ENCODE measurements at places on chromosomes 12 and 14. TPM values are rescaled to one million over a fixed set of nuclear protein-coding genes. Genes with fewer than 3 reads are reported as not detected.
A peak's percentile ranks its signal among the peaks of the same experiment; 100 is the strongest.

The CCDC38 gene
- total RNA-seq, result not detected

GRCh38 chr12:32197421-32197820 is 90.8 kb downstream of the BICD1 start:
- no peak for DNase-seq

DNA sequence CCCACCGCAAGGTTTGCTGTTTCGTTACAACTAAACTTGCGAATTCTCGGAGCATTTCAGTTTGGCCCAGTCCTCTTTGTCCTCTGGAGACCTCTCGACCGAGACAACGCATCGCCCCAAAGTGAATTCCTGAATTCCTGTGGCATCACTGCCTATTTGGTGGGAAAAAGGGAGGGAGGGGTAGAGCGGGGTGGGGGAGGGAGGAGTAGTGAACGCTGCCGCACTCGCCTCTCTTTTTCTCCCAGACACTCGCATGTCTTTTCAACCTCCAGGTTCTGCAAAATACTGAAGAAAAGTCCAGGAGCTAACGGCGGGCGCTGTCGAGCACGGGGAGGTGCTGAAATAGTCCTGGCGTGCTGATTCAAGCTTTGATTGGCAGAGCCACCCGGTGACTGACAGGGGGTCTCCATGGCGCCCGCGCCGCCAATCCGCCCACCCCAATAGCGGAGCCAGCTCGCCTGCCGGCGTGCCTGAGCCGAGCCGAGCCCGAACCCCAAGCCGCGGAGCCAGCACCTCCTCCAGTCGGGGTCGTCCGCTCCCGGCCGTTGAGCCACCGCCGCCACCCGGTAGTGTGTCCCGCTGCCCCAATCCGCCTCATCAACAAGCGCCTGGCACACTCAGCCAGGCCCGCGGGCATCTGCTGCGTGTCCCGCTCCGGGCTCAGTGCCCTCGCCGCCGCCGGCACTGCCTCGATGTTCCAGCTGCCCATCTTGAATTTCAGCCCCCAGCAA is at the start of gene SIX6:
Gene SIX6, plus strand, starts transcription at position 440 of the 731 bp plus-strand sequence. Its CDS starts 253 bp downstream, at position 693.
- no peak for DNase-seq

The PLEKHH1 gene
- total RNA-seq, result 35.6 TPM

DNA sequence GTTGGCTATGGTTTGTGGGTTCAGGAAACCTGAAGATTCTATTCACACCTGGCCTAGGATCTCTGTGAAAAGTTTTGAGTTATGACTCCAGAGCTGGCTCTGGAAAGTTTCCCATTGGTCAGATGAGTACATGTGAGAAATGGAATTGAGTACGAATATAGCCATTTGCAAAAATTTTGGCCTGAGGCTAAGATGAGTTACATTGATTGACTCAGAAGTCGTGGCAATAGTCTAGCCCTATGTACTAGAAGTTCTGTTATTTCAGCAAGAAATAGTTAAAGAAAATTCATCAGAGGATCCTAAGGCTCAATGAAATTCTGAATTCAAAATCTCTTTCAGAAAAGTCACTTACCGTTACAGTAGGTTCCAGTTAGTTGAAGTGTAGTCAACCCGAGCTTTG is 109.9 kb downstream of the PTCSC3 start:
- no peak for DNase-seq

DNA sequence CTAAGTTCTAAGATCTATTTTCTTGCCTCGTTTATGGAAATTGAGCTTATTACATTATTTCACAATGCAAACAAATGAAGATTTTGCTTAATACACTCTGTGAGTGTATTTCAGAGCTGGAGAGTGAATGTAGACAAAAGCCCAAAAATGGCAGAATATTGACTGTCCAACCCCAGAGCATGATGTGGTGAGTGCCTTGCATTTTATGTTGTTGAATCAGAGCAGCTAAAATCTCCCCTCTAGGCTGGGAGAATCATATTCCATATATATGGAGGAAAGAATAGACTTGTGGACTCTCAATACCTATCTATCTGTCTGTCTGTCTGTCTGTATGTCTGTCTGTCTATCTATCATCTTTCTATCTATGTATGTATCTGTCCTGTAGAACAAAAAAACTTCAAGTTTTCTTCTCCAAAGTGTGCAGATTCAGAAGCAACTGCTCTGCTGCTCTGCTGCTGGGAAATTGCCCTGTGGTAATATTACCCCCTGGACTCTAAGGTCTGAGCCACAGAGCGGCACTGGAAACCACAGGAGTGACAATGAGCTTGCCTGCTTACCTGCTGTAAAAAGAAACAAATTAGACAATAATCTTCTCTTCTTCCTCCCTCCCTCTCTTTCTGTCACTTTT is 209.4 kb upstream of the PRICKLE1 start:
- DNase-seq, result no peak

The AICDA gene
- 2.2 TPM for total RNA-seq

The NKX2-1 gene
- total RNA-seq, result 0.26 TPM

DNA sequence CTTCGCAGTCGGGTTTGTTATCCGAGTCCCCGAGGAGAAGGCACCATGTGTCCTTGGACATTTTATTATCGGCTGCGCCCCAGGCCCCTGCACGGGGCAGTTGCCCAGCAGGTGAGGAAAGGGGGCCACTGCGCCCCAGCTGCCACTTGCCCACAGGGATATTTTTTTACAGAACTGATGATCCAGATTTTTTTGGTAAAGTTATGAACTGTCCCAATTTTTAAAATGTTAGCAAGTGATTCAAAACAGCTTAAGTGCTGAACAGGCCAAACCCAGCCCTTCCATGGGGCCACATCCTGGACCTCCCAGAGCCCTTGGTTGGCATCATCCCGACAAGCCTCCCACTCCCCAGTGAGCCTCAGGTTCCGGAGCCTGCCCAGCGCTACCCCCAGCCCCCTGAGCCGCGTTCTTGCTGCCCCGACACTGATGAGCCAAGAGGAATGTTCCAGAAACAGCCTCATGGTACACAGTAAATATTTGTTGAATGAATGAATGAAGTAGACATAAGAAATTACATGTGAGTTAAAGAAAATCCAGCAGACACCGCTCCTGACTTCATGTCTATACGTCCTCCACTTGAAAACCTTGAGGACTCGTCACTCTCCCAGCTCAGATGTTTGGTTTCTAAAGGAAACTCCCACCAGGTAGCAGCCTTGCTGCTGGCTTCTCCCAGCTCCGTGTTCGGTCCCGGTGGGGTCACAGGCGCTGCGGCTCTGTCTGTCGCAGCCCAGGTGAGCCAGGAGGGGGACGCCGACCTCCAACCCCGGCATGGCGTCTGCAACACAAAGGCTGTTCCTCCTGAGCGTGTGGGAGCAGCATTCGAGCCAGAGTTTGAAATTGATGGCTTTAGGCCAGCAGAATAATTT is 88.5 kb downstream of the ADGRD1 start:
- no peak for DNase-seq

DNA sequence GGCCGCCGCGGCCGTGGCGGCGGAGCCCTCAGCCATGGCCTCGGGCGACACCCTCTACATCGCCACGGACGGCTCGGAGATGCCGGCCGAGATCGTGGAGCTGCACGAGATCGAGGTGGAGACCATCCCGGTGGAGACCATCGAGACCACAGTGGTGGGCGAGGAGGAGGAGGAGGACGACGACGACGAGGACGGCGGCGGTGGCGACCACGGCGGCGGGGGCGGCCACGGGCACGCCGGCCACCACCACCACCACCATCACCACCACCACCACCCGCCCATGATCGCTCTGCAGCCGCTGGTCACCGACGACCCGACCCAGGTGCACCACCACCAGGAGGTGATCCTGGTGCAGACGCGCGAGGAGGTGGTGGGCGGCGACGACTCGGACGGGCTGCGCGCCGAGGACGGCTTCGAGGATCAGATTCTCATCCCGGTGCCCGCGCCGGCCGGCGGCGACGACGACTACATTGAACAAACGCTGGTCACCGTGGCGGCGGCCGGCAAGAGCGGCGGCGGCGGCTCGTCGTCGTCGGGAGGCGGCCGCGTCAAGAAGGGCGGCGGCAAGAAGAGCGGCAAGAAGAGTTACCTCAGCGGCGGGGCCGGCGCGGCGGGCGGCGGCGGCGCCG is 381 bp downstream of the YY1 start:
- DNase-seq, result peak; percentile 26

DNA sequence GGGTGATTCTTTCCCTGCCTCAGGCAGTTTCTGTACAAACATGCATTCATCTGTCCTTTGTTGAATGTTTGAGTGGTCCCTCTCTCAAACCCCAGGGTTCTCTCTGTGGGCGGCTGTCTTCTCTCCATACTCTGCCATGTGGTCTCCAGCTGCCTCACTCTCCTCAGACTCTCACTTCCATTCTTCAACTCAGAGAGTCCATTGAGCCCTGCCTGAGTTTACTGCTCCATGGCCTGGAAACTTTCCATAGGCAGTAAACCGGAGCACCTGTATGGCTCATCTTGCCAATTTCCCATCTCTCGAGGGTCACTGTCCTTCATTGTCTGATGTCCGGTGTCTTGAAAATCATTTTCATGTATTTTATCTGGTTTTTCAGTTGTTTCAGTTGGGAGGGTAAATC is 11.3 kb downstream of the C14orf132 start:
- no peak for DNase-seq

The PIANP gene
- total RNA-seq, result 5.0 TPM

The PSME2 gene
- 106 TPM for total RNA-seq

GRCh38 chr12:115322275-115322674 is 638.3 kb upstream of the TBX3 start:
- no peak for DNase-seq

GRCh38 chr12:92722897-92723296 is 20.1 kb downstream of the PLEKHG7 start:
- no peak for DNase-seq

DNA sequence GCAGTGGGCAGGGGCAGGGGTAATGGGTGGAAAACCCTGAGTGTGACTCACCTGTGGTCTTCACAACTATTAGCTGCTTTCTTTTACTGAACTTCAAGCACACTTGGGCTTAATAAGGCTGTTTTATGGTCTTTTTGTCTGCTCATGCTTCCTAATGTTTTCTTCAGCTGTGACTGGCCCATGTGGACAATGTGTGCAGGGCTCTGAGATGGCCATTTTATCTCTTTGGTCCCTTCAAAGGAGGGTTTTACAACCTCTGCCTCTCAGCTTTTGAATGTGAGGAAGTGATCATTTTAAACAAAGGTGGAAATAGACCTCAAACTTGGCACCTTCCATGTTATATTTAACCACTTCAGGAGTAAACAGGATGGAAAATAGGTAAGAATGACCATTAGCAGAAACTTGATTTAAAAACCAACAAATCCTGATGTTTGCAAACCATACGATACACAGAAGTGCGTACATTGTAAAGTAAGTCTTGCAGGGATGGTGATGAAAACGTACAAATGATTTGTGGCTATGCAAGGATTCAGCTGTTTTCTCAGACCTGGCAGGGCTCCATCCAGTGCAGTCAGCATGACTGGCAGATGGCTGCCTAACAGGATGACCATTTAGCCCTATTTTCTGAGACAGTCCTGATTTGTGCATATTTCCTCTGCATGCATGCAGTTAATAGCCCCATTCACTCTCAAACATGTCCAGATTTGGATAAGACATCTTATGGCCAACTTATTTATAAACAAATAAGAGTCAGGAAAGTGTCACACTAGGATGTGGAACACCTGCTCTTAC is 103.2 kb downstream of the SLC38A4 start:
- DNase-seq, result no peak

GRCh38 chr12:112964915-112965314 is 13.4 kb upstream of the OAS2 start:
- no peak for DNase-seq

- DNase-seq, result peak; percentile 81
These were observed 17.0 kb downstream of the RHOF start for GRCh38 chr12:121776190-121777098.

The MYH6 gene
- total RNA-seq, result not detected

DNA sequence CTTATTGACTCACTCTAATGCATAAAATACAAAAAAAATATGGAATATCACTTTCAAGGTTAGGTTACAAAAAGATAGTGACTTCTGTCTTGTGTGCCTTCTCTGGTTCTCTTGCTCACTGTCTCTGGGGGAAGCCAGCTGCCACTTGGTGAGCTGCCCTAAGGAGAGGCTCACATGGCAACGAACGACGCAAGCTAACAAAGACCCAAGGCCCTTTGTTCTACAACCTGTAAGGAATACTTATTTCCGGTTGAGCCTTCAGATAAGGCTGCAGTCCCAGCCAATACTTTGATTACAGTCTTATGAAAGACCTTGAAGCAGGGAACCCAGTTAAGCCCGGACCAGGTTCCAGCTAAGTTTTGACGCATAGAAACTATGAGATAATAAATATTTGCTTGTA is 242.4 kb upstream of the TBX3 start:
- DNase-seq, result no peak

- DNase-seq, result no peak
These were observed 46.5 kb downstream of the FBXO34 start for GRCh38 chr14:55317542-55318306.

The GDF3 gene
- total RNA-seq, result not detected

The ASB2 gene
- total RNA-seq, result 28.0 TPM

DNA sequence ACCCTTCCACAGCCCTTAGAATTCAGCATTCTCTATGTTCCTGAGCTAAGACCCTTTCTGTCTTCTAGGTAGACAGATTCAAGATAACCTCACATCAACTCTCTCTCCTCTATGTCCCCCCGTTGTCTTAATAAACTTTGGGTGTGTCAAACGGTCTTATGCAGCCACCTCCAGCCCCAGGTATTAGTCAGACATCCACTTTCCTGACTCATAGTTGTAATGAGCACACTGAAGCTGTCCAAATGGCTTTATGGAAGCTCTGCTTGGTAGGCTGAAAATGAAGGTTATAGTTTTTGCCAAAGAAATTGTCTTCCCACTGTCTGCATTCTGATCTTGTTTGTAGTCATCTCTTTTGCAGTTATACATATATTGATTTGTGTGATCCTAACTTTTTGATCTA is 482.0 kb downstream of the RMST start:
- DNase-seq, result no peak

- no peak for DNase-seq
These were observed 32.8 kb downstream of the FBRSL1 start for GRCh38 chr12:132522592-132523380.

The PTHLH gene
- total RNA-seq, result 103 TPM

The TMPRSS12 gene
- not detected for total RNA-seq

DNA sequence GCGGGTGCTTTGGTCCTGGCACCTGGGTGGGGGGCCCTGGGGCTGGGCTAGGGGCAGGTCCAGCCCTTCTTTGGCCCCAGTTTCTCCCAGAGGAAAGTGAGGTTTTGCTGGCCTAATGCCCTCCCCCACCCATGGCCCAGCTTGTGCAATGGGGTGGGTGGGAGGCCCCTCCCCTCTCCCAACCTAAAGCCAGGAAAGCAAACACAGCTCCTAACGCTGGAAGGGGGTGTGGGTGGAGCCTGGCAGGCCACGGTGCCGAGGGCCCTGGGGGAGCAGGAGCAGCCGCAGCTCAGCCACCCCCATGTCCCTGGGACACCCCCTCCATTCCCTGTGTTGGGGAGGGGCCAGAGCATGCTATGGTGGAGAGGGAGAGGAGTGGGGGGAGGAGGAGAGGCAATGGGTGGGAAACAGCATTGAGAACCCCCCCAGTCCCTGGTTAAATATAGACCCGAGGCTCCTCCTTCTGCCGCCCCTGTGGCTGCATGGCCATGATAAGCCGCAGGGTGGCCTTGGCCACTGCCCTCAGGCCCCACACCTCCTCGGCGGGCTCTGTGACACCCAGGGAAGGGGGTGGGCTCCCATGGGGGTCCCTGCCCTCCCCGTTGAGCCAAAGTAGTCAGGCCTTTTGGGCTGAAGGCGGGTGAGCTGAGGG is 4.7 kb downstream of the EXOC3L4 start:
- no peak for DNase-seq
